ENCODE measurements at places on chromosomes 2 and 18. TPM values are rescaled to one million over a fixed set of nuclear protein-coding genes. Genes with fewer than 3 reads are reported as not detected.

DNA sequence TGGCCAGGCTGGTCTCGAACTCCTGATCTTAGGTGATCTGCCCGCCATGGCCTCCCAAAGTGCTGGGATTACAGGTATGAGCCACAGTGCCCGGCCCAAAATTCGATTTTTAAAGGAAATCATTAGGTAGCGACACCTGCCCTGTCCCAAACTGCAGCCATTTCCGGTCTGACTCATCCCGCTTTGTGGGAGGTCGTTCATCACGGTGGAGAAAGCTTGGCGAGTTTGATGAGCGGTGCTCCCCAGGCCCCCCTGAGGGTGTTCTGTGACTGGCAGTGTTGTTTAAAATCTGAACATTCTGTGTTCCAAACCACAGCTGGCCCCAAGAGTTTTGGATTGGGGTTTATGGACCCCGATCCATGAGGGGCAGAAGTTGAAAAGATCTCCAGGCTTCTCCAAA lies 53.0 kb upstream of the GLI2 start:
- DNase-seq: no peak

- no peak for DNase-seq
These were observed 80.2 kb upstream of the PKDCC start for GRCh38 chr2:41967476-41968181.

DNA sequence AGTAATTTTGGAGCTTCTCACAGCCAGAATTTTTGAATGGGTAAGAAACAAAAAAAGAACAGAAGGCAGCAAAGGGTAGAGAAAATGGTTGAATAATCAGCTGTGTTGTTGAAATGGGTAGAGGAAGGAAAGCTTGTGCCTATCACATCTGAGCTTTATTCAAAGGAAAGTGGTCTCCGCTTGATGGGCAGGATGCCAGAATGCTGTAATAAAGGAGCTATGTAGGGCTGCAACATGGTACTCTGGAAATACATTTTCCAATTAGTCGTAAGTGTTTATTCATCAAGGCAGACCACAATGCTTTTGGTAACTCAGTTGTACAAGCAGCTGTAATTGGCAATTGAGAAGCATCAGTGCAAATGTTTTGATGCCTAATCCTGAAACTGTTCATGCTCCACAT lies 196.9 kb downstream of the ICOS start:
- no peak for DNase-seq

The DNAH7 gene
- not detected for total RNA-seq
